ENCODE measurements at places on chromosomes 12 and 14.

- peak; percentile 79 for DNase-seq
These were observed 367 bp downstream of the GALNT16 start for GRCh38 chr14:69260190-69260860.

GRCh38 chr12:12630850-12631249 is 19.2 kb downstream of the CREBL2 start:
- DNase-seq = no peak

DNA sequence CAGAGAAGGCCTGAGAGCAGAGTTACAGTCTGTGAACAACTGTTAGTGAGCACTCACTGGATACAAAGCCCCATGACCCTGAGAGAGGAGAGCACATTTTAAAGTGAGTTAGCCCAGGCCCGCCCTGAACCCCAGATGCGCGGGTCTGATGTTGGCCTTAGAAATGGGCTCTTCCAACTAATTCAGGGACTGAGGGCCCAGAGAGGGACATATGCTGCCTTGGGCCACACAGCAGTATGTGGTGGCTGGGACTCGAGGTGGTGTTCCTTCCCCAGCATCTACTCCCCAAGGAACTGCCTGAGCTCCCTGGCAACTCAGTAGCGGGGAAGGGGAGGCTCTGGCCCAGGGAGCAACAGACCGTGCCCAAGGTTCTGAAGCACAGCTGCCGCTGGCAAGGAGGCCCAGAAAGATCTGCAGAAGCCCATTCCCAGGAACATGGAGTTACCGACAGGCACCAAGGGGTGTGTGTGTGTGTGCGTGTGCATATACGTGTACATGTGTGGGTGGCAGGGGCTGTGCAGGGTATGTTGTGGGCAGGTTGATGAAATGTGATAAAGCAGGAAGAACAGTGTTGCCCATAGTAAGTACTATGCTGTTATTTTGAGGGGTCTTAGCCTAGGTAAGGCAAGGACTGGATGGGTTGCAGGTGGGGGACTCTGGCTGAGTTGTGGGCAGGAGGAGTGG is 40.5 kb downstream of the KRT80 start:
- no peak for DNase-seq

- no peak for DNase-seq
These were observed 144.4 kb downstream of the EFCAB11 start for GRCh38 chr14:89810101-89810500.

DNA sequence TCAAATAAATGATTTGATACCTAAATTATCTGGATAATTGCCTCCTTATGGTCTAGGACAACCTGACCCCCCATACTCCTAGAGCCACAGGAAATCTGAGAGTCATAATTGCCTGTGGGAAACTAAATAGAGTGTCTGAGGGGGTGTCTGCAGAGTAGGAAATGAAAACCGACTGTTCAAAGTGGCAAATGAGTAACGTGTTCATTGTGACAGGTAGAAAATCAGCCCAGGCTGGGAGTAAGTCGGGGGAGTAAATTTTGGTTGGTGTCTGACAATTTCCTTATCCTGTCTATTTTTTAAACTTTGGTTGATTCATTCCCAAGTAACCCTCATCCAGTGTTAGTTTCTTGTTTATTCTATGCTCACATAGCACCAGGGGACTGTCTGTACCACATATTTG is 51.6 kb upstream of the HOXC13 start:
- no peak for DNase-seq

- no peak for DNase-seq
These were observed 20.8 kb downstream of the HSP90AA1 start for GRCh38 chr14:102066041-102066451.

Data from mesendoderm (in vitro differentiated cells).